ENCODE measurements at places on chromosomes 1 and 21. TPM values are rescaled to one million over a fixed set of nuclear protein-coding genes. Genes with fewer than 3 reads are reported as not detected.

DNA sequence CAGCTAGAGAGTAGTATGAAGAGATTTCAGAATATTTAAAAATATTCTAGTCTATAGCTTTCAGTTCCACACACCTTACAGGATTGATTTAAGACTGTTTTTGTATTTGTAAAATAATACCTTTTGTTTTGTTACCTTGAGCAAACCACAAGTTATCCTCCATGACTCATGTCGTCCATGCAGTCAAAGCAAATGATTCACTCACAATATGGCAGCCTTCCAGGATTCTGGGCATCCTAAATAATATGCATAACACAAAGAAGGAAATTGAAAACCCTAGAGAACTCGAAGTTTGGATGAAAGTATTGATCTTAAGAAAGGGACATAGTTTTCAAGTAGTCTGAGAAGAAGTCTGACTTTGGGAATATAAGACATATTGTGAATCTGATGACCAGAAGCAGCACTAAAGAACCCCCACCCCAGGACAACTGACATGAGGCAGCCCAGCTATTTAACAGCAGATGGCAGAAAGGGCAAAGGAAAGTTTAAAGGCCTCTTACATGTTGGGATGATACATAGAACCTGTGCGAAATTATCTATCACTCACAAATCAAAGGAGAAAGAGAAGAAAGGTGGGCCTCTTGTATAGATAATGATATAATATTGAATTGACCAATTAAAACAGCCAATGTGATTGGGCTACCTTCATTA lies 857.9 kb downstream of the BRINP3 start:
- no peak for DNase-seq

DNA sequence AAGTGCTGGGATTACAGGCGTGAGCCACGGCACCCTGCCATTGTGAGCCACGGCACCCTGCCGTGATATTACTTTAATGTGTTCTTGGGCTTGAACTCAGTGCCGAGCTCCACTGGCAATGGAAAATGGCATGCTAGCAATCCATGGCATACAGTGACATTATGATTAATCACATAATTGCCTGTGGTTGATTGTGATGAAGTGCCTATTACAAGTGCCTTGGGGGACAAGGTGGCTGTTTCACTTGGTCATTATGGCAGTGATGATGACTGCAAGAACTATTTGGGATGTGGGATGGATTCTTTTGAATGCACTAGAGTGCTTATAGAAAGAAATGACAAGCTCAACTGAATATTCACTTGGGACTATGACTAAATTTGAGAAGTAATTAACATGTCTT lies 22.3 kb upstream of the HPCAL4 start:
- DNase-seq: no peak

- no peak for DNase-seq
Observed at GRCh38 chr1:15508700-15509487, 15.1 kb downstream of the CASP9 start.

Gene ANKRD34A
- 0.37 TPM for polyA plus RNA-seq

- no peak for DNase-seq
Observed at GRCh38 chr1:182198006-182198605, 136.6 kb upstream of the ZNF648 start.

DNA sequence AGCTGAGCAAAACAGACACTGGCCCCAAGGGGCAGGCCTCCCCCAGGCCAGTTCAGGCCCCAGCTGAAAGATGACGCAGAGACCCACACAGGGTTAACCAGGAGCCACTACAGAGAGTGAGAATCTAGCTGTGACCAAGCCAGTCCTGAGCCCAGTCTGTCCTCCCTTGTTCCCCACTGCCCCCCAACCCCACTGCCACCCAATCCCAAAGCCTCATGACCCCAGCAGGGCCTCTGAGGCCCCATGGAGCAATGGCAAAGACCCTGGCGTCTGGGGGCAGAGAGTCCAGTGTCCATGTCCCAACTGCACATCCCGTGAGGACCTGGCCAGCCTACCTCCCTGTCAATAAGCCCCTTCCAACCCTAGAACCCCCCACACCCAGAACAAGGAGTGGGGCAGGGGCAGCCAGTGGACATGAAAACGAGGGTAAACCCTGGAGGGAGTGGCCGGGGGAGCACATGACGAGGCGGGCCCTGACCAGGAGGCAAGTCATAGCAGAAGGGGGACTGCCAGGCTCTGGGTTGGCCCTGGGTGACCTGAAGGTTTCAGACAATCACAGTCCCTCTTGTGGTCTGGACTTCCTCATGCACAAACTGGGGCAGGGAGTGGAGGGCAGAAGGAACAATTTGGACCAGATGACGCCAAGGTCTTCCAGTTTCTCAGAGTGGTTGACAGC lies 100.5 kb downstream of the GLIS1 start:
- peak; percentile 33 for DNase-seq

Gene NRIP1
- 7.4 TPM for polyA plus RNA-seq
